ENCODE measurements at places on chromosomes 3 and 15.

- DNase-seq = no peak
Measured at GRCh38 chr3:111311126-111311525, 230.9 kb upstream of the CD96 start.

- no peak for DNase-seq
Measured at GRCh38 chr3:11140030-11140712, 14.1 kb upstream of the HRH1 start.

DNA sequence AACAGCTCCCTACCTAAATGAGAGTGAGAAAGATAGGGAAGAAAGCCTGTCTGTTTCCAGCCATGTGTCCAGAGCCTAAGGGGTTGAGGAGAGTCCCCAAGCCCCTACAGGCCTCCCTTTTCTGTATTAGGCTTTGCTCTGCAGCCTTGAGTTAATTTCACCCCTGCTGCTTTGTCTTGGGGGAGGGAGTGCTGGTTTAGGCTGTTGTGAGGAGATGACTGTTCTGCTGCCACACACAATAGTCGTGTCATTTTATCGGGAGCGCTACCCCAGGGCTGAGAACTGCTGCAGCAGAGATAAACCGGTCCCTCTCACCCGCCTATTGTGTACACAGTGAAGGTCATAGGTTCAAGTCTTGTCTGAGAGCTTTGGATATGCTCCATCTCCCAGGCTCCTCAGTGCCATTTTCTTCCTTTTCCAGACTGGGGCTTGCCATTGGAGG, 1.4 kb downstream of the ZNF609 start:
- DNase-seq = peak; percentile 27

- peak; percentile 73 for DNase-seq
Measured at GRCh38 chr3:58824285-58824684, 157.7 kb upstream of the FAM3D start.

DNA sequence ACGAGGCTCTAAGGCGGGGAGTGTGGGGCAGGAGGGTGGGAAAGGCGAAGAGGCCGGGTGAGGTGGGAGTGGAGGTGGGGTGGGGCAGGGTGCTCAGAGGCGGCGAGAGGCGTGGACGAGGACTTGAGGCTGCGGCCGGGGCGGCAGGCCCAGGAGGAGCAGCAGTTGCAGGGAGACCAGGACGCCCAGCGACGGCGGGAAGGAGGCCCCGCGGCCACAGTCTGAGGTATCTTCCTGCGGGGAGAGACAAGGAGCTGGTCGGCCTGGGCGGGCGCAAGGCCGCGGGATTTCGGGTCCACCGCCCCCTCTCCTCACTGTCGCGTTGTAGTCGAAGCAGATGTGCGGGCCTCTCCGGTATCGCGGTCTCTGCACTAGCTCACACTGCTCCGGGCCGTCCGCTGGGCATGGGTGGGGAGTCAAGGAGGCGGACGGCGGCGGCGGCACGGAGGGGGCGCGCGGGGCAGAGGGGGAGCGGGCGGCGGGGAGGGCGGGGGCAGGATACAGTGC, 5.3 kb upstream of the TMEM115 start:
- DNase-seq = no peak

DNA sequence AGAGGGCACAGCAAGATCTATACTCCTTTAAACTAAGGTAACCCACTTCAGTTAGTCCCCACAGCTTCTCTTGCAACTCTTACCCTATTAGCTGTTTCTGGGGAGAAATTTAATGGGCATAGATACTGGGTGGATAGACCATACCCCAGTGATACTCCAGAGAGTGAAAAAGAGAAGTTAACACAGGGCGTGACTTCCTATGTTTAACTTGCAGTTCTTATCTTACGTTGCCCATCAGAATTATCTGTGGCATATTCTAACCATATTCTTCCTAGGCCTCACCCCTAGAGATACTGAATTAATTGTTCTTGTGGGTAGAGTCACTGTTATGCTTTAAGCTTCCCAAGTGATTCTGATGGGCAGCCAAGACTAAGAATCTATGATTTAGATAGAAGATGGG, 485.4 kb upstream of the TPRG1 start:
- no peak for DNase-seq

DNA sequence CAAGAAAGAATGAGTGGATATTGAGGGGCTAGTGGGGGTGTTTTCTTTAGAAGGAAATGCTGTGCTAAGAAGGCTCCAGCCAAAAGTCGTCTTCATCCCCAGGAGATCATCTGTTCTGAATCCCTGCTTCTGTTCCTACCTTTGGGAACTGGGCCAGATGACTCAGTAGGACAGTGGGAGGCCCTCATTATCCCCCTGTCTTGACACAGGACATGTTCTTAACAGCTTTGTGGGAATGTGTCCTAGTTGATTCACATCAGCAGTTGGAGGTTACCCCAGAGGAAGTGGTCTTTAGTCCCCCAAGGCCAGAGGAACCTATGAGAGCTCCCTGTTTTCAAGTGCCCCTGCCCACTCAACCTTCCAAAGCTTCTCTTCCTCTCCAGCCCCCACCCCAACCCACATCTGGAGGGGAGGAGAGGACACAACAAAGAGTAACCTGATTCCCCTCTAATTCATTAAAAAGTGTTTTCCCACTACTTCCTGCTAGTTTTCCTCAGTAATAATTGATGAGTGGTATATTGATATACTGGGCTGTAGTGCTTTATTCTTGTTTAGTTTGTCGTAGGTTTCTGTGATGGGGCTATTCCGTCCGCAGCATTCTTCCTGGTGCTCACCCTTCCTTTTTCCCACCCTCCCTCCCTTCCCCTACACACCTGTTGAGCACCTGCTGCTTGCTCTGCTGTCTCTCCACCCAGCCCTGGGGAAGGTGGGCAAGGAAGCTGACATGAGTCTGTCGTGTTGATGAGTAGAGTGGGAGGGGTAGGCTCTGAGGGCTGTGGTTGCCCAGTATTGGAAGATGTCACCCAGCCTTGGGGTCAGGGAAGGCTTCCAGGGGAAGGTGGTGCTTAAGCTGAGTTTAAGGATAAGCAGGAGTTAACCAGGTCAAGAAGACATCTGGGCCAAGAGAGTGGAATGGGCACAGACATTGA, 9.3 kb downstream of the PXYLP1 start:
- DNase-seq = peak; percentile 60
